ENCODE measurements at places on chromosomes 16 and 17.

DNA sequence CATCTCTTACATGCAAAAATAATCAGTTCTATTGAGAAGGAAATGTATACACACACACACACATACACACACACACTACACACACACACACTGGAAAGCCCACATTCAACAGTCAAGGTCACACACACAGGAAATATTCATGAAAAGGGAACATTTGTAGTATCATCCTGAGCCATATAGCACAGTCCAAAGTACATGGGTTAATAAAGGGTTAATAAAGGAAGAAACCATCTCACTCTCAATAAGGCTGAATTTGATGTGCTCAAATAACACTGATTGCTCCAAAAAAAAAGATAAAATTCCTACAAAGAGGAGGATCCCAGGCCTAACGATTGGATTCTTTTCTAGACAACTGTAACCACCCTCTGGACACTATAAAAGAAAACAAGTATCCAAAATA lies 164.7 kb downstream of the SLC39A11 start:
- no peak for DNase-seq

DNA sequence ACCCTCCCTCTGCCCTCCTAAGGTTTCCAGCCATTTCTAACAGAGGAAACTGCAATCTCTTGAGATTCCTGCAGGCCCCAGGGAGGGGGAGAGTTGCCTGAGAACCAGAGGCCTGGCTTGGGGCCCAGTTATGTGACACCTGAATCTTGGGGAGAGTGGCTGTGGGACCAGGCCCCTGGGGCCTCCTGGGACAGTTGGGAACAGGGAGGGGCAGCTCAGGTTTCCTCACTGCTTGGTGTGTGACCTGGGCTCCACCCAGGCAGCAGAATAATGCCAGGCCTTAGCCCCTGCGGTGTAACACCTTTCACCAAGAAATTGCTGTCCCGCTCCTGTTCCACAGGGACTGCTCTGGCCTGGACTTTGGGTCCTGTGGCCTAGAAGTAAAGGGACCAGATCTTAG lies 44.3 kb upstream of the CRHR1 start:
- DNase-seq: no peak

DNA sequence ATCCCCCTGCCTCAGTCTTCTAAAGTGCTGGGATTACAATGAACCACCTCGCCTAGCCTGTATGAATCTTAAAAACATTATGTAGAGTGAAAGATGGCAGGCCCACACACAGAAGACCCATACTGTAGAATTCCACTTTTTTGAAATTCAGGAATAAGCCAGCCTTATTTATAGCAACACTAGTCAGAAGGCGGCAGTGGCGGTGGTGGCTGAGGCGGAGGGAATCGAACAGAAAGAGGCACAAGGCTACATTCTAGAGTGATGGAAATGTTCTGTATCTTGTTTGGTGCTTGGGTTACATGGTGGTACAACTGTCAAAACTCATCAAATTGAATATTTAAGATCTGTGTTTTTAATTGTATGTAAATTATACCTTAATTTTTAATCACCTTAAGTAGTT lies 11.3 kb downstream of the GFOD2 start:
- no peak for DNase-seq

- no peak for DNase-seq
These were observed 80.5 kb downstream of the MYH13 start for GRCh38 chr17:10292057-10292937.

DNA sequence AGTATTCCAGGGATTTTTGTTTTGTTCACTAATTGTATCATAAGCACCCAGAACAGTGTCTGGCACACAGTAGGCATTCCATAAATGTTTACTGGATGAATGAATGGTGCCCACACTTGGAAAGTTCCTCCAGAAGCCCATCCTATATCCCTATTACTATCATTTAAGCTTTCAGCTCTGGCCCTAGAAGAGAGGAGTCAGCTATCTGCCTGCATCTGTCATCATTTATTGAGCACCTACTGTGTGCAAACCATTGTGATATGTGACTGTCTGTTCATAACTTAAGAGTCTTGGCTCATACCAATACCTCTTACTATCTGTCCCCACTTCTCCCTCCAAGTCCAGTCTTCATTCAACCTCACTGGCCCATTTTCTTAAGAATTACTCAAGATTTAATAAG lies 20.1 kb upstream of the SP6 start:
- DNase-seq: no peak

- no peak for DNase-seq
These were observed 89.8 kb downstream of the KATNIP start for GRCh38 chr16:27639561-27640276.

GRCh38 chr17:9798008-9798407 lies 6.6 kb upstream of the DHRS7C start:
- no peak for DNase-seq

DNA sequence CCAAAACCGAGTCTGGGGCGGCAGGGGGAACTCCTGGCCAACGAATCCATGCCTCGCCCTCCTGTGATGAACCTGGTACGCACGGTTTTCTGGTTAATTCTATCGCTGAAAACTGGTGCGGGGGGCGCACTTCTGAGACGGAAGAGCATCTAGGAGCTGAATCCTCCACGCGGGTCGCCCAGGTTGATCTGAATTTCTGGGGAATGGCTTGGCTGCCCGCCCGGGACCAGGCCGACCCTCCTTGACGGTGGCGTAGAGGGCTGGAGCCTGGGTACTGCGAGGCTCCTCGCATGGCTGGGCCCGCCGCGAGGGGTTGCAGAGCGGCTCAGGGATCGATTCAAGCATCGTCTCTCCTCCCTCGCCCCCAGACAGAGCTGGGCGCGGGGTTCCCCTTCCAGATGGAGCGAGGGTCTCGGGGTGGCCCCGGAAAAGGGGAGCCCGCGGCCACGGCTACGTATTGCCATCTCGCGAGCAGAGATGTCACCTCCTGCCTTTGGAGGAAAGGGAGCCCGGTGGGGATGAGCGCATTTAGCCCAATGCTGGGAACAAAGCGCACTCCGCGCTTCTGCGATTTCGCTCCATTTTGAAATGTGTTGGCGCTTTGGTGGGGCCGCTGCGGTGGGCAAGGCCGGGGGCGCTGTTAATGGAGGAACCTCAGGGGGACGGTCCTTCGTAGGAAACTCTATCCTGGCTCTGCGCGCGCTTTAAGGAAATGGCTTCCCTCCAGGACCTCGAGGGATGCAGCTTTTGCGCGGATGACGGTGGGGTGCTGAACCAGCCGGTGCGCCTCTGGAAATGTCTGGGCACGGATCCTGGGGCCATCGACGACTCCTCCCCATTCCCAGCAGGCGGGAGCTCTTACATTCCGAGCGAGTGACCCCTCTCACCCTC lies 2.7 kb downstream of the MAPT start:
- no peak for DNase-seq

GRCh38 chr16:67547423-67548264 lies 14.7 kb upstream of the CTCF start:
- DNase-seq: no peak

DNA sequence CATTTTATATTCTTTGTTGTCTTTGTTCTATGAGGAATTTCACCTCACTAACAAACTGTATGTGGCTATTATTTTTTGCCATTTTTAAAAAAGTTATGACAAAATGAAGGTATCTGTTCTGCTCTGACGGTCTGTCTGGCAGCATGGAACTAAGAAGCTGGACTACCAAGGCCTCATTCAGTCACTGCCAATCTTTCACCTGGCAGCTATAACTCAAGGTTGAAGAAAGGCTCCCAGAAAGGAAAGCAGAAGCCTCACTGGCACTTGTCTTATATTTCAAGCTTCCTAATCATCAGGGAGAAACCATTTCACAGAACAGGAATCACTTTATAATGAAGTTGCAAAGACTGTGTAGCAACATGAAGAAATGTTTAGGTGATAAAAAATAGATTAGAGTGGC lies 18.7 kb upstream of the SLC6A4 start:
- DNase-seq: no peak

GRCh38 chr17:40343219-40344119 lies 21.1 kb downstream of the GJD3 start:
- DNase-seq: no peak

GRCh38 chr17:40350689-40351358 lies 13.7 kb downstream of the GJD3 start:
- no peak for DNase-seq
